ENCODE measurements at places on chromosomes 2 and 18. TPM values are rescaled to one million over a fixed set of nuclear protein-coding genes. Genes with fewer than 3 reads are reported as not detected.

DNA sequence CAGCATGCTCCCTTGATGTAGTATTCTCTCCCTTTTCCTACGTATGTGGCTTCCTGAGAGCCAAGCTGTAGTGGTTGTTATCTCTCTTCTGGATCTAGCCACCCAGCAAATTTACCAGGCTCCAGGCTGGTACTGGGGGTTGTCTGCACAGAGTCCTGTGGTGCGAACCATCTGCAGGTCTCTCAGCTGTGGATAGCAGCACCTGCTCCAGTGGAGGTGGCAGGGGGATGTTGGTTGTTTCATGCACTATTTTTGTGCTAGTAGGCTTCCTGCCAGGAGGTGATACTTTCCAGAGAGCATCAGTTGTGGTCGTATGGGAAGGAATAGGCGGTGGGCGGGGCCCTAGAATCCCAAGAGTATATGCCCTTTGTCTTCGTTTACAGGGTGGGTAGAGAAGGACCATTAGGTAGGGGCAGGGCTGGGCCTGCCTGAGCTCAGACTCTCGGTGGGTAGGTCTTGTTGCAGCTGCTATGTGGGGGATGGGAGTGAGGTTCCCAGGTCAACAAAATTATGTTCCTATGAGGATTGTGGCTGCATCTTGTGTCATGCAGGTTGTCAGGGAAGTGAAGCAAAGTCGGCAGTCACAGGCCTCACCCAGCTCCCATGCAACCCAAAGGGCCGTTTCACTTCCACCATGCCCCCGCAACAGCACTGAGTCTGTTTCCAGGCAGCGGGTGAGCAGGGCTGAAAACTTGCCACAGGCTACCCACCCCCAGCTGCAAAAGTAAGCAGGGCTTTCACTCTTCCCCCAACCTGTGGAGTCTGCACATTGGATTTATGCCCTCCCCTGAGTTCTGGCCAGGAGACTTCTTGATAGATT lies 1139.5 kb downstream of the BCL11A start:
- DNase-seq, result no peak

DNA sequence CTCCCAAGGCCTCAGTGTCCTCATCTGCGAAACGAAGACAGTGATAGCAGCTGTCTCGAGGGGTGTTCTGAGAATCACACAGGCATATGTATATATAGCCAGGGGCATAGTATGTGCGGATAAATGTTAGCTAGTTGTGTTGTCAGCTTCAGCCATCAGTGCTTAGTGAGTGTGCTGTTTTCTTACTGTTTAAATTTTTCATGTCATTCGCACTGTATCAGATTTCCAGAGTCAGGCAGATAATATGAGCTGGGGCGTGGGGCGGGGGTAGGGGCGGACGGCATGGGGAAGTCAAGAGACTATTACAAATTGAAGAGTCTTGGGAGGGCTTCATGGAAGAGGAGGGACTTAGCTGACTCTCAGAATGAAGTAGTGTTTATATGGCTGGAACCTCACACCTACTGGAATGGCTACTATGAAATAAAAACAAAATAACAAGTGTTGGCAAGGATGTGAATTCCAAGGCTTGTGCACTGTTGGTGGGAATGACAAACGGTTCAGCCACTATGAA lies 7.0 kb downstream of the TRAPPC12 start:
- no peak for DNase-seq

- no peak for DNase-seq
Measured at GRCh38 chr18:12867441-12868123, 16.5 kb downstream of the PTPN2 start.

GRCh38 chr2:145258903-145259579 lies 739.1 kb upstream of the ZEB2 start:
- no peak for DNase-seq

- DNase-seq, result no peak
Measured at GRCh38 chr2:25063876-25064660, 22.2 kb downstream of the EFR3B start.

Gene CNGA3
- not detected for total RNA-seq

Gene GYPC
- 43.7 TPM for total RNA-seq

Gene USP37
- 10.2 TPM for total RNA-seq

Gene LYPD6B
- total RNA-seq, result 85.3 TPM
